ENCODE measurements at places on chromosomes 7 and 10.
A peak's percentile ranks its signal among the peaks of the same experiment; 100 is the strongest.

DNA sequence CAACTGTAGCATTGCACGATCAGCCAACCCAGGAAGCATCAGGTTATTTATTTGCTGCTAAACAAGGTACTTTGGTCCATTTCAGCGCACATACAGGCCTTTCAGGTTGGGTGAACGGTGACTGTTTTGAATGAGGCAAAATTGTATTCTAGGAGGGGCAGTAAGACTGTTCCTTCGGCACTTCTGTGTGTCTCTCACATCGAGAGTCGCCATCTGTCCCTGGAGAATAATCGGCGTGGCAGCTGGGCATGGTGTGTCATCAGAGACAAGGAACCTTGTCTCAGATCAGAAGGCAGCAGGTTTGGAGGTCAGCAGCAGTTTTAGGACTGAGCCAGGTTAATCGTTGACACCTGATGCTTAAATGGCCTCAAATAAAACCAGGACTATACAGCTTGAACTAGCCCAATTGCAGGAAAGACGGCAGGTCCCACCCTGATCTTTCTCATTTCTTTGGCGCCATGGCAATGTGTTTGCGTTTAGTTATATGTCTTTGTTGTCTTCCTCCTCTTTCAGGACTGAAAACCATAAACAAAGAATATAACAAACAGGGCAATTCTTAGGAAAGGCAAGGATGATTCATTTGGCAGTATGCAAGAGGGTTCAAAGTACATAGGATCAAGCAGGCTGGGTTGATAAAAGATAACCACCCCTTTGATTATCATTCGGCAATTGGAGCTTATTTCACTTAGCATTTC, 92.0 kb upstream of the PRR15 start:
- H3K36me3 ChIP-seq, result no peaks in the 10 kb centered on the region
- no peaks in the 10 kb centered on the region for H3K4me1 ChIP-seq
- DNase-seq, result no peak
- H3K4me3 ChIP-seq, result no peak overlapping the region
- no peak overlapping the region for H3K27ac ChIP-seq
- no peaks in the 10 kb centered on the region for H3K27me3 ChIP-seq

- no peaks in the 10 kb centered on the region for H3K36me3 ChIP-seq
- no peak overlapping the region for H3K4me3 ChIP-seq
- H3K4me1 ChIP-seq, result no peaks in the 10 kb centered on the region
- H3K27ac ChIP-seq, result no peak overlapping the region
Observed at GRCh38 chr7:136070736-136071505, 93.8 kb upstream of the MTPN start.

GRCh38 chr7:96992192-96993005, 13.0 kb upstream of the DLX6 start:
- no peak overlapping the region for H3K4me3 ChIP-seq
- H3K4me1 ChIP-seq, result no peaks in the 10 kb centered on the region
- H3K36me3 ChIP-seq, result no peaks in the 10 kb centered on the region
- DNase-seq, result no peak
- no peak overlapping the region for H3K27ac ChIP-seq
- H3K27me3 ChIP-seq, result peaks cover 36% of the 10 kb centered on the region

DNA sequence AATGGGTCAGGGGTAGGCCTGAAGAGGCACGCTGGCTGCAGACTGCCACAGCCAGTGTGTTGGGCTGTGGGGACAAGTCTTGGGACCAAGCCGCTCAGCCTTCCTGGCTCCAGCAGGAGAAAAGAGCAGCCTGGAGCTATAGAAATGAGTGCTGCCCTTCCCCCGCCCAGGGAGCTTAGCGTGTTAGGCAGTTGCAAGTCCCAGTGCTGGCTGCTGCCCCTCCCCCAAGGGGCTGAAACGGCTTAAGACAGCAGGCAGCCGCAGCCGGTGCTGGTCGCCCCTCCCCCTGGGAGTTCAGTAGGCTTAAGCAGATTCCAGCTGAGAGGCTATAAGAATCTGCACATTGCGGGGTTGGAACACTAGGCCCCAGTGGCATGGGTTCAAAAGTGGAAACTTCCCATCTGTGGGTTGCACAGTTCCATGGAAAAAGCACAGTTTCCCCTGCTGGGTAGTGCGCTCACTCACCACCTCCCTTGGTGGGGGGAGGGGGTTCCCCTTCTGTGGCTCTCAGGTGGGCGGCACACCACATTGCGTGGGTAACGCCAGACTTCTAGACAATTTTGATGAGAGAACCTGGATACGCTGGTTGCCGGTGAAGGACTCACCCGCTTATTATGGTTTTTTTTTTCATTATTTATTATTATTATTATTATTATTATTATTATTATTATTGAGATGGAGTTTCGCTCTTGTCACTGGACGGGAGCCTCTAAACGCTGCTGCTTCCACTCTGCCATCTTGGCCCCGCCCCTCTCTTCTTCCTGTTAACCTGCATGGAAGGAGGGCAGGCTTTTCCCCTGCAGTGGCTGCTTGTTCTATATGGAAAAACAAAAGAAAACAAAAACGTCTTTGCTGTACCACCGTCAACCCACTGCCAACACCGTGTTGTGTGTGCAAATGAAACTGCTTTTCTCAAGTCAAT, 151.1 kb downstream of the CXCL12 start:
- H3K27ac ChIP-seq, result no peak overlapping the region
- DNase-seq, result no peak
- no peak overlapping the region for H3K4me3 ChIP-seq
- H3K36me3 ChIP-seq, result no peaks in the 10 kb centered on the region
- H3K27me3 ChIP-seq, result no peaks in the 10 kb centered on the region

- H3K27me3 ChIP-seq, result no peaks in the 10 kb centered on the region
- H3K4me3 ChIP-seq, result no peak overlapping the region
- no peaks in the 10 kb centered on the region for H3K36me3 ChIP-seq
- no peak overlapping the region for H3K27ac ChIP-seq
Observed at GRCh38 chr7:28301148-28301641, 111.1 kb upstream of the CREB5 start.

GRCh38 chr7:14745076-14745475, 157.5 kb downstream of the DGKB start:
- H3K36me3 ChIP-seq, result no peaks in the 10 kb centered on the region
- DNase-seq, result no peak
- H3K4me3 ChIP-seq, result no peak overlapping the region
- no peaks in the 10 kb centered on the region for H3K27me3 ChIP-seq
- H3K4me1 ChIP-seq, result no peaks in the 10 kb centered on the region

GRCh38 chr10:118145256-118145655, 98.5 kb upstream of the RAB11FIP2 start:
- H3K36me3 ChIP-seq, result no peaks in the 10 kb centered on the region
- H3K4me3 ChIP-seq, result no peak overlapping the region
- no peaks in the 10 kb centered on the region for H3K27me3 ChIP-seq
- no peak for DNase-seq

DNA sequence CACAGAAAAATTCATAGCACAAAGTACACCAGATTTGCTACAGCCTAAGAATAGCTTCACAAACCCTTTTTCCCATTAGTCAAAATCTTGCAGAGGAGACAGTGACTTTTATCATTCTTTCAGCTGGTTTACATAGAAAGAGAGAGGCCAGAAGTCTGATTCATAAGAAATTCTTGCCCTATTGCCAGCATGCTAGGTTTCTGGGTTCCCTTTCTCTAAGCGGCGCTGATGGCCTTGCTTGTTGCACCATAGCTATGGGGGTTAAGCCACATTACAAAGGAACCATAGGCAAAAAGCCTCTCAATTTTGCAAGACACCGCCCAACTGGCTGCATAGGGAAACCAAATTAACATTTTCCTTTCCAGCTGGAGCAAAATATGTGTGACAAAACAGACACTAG, 87.4 kb downstream of the ZNF467 start:
- no peak overlapping the region for H3K4me3 ChIP-seq
- DNase-seq, result no peak

GRCh38 chr10:77120666-77121376, 516.8 kb downstream of the KCNMA1 start:
- no peak overlapping the region for H3K4me3 ChIP-seq
- H3K36me3 ChIP-seq, result no peaks in the 10 kb centered on the region
- no peak for DNase-seq
- no peaks in the 10 kb centered on the region for H3K4me1 ChIP-seq

DNA sequence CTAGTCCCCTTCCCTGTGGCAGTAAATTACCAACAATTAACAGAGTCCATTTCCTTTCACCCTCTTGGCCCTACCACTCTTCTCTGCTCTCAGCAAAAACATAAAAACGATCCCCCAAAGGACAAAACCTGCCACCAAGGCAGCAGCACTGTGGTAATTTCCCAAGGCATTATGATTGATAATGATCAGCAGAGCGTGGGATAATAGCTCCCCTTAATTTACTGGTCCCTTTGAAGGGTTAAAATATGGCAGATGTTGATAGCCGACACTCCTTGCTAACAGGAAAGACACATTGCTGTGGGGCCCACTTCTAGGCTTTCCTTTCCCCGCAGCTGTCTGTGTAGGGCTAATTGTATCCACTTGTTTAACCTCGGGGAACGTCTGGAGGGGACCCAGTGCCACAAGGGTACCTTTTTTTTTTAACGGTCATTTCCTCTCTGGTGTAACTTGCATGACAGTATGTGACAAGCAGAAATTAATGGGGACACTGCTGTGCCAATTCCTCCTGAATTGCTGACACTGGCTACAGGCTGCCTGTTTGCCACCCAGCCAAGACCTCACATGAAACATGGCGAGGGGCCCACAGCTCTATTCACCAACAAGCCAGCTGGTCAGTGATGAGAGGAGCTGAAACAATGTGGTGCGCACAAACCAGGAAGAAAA, 81.3 kb downstream of the CDK6 start:
- no peaks in the 10 kb centered on the region for H3K4me1 ChIP-seq
- no peak overlapping the region for H3K27ac ChIP-seq
- no peaks in the 10 kb centered on the region for H3K36me3 ChIP-seq
- DNase-seq, result no peak
- H3K27me3 ChIP-seq, result no peaks in the 10 kb centered on the region

DNA sequence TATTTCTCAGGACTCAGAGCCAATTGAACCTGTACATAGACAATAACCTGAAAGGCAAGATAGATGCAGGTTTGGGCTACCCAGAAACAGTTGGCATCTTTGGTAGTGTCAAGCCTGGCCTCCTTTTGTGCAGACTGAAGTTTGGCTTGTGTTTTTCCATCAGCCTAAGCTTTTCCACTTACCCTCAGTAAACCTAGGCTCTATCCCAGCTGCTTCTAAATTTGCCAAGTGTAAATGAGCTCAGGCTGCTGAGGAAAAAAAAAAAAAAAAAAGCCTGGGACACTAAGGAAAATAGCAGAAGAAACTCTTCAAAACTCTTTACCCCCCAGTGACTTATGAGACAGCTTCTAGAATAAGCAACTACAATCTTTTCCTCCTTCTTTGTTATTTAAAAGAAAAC, 316.3 kb upstream of the SORCS1 start:
- no peak for DNase-seq
- H3K36me3 ChIP-seq, result no peaks in the 10 kb centered on the region
- H3K4me1 ChIP-seq, result no peaks in the 10 kb centered on the region
- H3K4me3 ChIP-seq, result no peak overlapping the region

DNA sequence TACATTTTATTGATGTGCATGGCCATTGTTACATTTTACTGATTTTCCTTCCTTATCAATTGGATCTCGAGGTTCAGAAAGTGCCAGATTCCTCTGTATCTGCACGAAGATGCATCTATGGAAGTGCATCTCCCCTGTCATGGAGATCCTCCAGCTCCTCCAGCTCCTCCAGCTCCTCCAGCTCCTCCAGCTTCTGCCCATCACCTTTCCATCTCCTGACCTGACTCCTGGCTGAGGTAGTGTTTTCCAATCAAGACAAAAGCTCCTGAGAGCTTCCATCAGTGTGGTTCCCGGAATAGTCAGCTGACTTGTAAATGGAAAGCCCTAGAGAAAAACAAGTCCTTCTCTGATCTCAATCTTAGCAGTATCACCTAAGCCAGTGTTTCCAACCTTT, 90.8 kb upstream of the KLF6 start:
- H3K4me1 ChIP-seq, result peaks cover 43% of the 10 kb centered on the region
- H3K36me3 ChIP-seq, result no peaks in the 10 kb centered on the region
- peak overlapping the region; percentile 8 for H3K4me3 ChIP-seq
- peak overlapping the region; percentile 96 for H3K27ac ChIP-seq

DNA sequence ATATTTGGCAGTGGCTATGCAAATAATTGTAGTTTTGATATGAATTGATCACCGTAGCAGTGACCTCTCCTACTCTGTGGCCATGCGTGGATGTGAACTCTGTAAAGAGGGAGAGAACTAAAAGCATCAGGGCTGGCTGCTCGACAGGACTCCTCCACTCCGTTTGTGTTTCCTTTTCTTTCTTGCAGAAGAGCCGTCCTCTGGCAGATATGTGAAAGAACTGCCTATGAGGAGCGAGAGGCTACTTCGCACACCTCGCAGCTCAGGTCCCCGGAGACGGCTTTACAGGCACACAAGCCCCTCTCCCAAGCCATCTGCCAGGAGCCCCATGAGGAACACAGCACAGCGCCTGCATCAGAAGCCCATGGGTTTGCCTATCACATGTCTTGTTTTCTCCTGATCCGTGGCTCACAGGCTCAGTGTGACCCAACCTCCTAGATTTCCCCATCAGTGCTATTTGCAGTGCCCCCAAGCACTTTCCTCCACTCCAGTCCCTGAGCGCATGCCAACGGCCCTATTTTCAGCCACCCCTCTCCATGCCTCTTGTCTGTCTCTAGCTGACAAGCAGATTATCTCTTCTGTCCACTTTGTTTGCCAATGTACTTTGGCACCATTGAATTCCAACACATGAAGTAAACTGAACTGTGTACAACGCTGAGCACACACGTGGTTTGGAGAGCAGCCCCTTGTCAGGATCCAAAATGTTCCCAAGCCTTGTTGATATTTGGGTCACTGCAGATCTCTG, 164.3 kb upstream of the AKR1E2 start:
- H3K36me3 ChIP-seq, result no peaks in the 10 kb centered on the region
- H3K27ac ChIP-seq, result no peak overlapping the region
- H3K4me3 ChIP-seq, result no peak overlapping the region
- no peaks in the 10 kb centered on the region for H3K4me1 ChIP-seq

DNA sequence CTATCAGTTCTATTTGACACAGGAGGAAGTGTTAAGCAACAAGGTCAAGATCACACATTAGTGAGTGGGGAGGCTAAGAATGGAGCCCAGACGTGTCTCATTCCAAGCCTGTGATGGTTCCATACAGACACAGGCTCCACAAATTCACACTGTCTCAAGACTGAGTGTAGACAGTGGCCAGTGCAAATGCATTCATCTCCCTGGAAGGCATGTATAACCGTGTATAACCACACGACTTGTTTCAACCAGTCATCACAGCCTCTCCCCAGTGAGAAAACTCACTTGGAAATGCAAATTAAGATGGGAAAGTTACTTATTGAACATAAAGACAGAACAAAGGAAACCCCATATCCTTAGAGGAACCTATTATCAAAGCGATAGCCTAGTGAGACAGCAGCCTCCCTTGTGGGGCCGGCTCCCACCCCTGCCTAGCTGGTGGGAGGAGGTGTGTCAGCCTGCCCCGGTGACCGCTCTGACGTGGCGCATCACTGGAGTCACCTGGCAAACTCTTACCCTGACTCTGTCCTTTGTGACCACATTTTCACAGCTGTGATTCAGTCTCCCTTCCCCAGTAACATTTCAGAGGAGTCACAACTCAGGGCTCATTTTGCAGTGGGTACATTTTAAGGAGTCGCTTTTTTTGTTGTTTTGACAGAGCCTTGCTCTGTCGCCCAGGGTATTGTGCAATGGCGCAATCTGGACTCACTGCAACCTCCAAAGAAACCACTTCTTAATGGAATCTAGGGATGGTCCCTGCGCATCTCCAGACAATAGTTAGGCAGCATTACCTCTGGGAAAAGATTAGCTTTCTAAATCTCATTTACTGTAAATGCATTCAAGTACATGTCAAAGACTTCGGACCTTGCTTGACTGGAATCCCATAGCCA, 126.6 kb upstream of the PARD3 start:
- H3K4me3 ChIP-seq, result no peak overlapping the region
- no peak for DNase-seq
- no peaks in the 10 kb centered on the region for H3K4me1 ChIP-seq
- H3K27ac ChIP-seq, result no peak overlapping the region

GRCh38 chr7:110623436-110623835, 467.5 kb upstream of the LRRN3 start:
- no peaks in the 10 kb centered on the region for H3K4me1 ChIP-seq
- H3K4me3 ChIP-seq, result no peak overlapping the region
- DNase-seq, result no peak
- H3K27ac ChIP-seq, result no peak overlapping the region
- no peaks in the 10 kb centered on the region for H3K36me3 ChIP-seq
- H3K27me3 ChIP-seq, result no peaks in the 10 kb centered on the region
